ENCODE measurements at places on chromosomes 7 and 10.

GRCh38 chr7:118708741-118709140 is 484.2 kb downstream of the ANKRD7 start:
- no peak for DNase-seq

GRCh38 chr7:83835424-83835823 is 186.5 kb upstream of the SEMA3E start:
- DNase-seq = no peak

- DNase-seq = no peak
Observed at GRCh38 chr10:75646218-75646915, 214.9 kb downstream of the LRMDA start.

- DNase-seq = no peak
Observed at GRCh38 chr7:148754912-148755311, 56.2 kb downstream of the CUL1 start.

GRCh38 chr7:129144834-129145668 is 544 bp downstream of the TSPAN33 start:
- no peak for DNase-seq

DNA sequence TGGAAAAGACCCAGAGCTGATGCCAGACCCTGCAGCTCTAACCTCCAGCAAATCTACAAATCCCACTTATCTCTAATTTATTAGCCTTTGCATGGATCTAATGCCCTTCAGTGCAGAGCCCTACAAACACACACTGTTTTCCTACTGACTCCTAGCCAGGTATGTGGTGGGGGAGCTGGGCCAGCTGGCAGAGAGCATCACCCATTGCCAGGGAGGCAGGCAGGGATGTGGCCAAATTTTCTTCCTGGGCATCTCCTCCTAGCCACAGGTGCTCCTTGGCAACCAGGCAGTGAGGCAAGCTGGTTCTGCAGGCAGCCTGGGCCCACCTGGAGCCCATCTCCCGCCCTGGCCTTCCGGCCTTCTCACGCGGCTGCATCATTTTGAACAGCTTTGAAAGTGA is 55.9 kb upstream of the EMX2 start:
- no peak for DNase-seq

DNA sequence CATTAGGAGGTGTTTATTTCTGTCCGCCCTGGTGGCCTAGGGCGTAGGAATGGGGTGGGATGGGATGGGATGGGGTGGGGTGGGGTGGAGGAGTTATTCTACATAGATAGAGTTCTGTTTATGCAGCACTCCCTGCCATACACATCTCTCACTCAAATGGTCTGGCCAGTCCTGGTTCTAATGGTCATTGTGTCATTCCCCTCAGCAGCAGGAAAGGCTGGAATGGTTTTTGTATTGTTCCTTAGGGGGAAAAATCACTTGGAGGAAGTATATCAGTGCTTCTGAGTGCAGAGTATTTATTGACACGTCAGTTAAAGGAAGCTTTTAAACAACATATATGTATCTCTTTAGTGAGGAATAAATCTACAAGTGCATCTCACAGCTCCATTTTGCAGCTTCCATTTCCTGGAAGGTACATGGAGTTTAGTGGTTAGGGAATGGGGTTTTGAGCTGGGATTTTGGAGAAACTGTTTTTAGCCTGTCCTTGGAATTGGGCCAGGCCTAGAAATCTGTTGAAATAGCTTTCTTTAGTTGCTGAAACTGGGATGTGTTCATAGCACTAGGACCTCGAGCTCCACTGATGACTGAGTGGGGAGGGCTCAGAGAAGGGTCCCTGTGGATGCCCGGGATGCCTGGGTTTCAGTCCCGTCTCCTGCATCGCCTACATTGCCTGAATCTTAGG is 8.3 kb downstream of the TSPAN14 start:
- DNase-seq = no peak

GRCh38 chr7:93212881-93213280 is 13.4 kb downstream of the HEPACAM2 start:
- no peak for DNase-seq

GRCh38 chr7:30155481-30155880 is 20.7 kb downstream of the MTURN start:
- DNase-seq = no peak

DNA sequence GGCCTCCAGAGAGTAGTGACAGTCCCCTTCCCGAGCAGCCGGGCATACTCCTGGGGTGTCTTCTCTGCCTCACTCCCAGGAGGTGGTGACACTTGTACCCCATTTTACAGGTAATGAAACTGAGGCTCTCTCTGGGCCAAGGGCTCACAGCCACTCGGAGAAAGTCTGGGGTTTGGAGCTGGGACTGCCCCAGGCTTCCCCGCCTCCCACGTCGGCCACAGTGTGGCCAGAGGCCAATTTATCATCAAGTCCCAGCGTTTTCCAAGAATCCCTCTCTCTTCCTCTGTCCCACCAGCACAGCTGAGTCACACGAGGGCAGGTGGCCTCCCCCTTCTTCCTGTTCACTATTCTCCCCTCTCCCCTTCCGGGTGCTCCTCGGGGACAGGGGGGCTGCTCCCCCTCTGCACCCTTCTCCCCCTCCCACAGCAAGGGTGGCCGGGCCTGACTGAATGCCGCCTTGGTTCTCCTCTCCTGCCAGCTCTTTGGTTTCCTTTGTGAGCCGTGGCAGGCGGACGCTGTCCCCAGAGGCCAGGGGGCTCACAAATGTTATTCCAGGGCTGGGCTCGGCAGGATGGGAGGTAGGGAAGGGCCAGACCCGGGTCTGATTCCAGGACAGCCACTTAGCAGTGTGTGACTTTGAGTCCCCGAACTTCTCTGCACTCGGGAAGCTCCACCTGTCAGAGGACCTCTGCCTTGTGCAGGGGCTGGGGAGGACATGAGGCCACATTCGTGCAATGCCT is 17.7 kb downstream of the CLIP2 start:
- DNase-seq = no peak

GRCh38 chr10:119619215-119619614 is 22.5 kb upstream of the TIAL1 start:
- DNase-seq = no peak

GRCh38 chr10:13632884-13633440 is 46.2 kb downstream of the PRPF18 start:
- no peak for DNase-seq

Data from activated CD4-positive, alpha-beta T cell treated with anti-CD3 and anti-CD28 coated beads for 24 hours (primary cell).